A549 (cell line): ENCODE measurements at places on chromosomes 16 and 17. TPM values are rescaled to one million over a fixed set of nuclear protein-coding genes. Genes with fewer than 3 reads are reported as not detected.

- DNase-seq = no peak
Observed at GRCh38 chr17:78767806-78768205, 14.3 kb downstream of the CYTH1 start.

- no peak for DNase-seq
Observed at GRCh38 chr17:11909348-11909747, 87.9 kb downstream of the ZNF18 start.

GRCh38 chr17:65698381-65699061, 137.1 kb upstream of the AXIN2 start:
- no peak for DNase-seq

GRCh38 chr17:28427371-28427770, 21.4 kb upstream of the SLC46A1 start:
- no peak for DNase-seq

DNA sequence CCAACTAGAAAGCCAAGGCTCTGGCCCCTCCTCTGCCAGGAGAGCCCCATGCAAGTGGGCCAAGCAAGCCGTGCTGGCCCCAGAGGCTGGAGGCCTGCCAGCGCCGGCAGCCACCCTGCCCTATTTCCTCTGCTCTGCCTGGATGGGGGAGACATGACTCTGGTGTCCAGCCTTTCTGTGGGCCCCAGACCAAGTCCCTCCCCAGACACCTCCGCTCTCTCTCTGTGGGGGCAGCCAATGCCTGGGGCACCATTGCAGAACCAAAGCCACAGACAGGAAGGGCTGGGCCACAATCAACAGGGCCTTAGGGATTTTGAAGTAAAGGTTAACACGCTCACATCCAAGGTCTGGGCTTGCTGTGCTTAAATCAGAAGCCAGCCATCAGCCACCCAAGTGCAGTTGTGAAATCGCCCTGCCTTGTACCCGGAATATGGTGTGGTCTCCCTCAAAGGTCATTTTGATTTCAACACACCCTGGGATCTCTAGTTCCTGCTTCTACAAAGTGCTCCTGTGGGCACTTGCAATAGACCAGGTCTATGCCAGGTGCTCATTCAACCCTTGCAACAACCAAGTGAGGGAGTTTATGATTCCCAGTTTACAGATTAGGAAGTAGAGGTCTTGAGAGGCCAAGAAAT, 63.5 kb upstream of the TEX2 start:
- DNase-seq = peak; percentile 38

The PFAS gene
- polyA plus RNA-seq = 58.2 to 60.1 TPM (median 59.2 TPM) in 3 replicates

DNA sequence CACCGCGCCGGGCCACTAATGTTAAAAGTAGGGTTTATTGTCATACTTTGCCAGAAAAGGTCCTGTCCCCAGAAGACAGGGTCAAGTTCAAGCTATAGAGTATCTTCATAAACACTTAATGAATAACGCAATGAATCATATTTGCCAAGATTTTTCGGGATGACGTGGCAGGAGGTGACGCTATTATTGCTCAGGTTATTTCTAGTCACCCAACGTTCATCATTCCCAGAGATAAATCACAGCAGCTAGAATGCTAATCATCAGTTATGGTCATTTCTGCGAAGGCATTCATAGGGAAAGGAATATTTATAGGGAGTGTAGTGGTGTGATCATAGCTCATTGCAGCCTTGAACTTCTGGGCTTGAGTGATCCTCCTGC, 2.0 kb downstream of the TMC5 start:
- DNase-seq = peak; percentile 91

The CTRB2 gene
- not detected in 3 replicates for polyA plus RNA-seq

DNA sequence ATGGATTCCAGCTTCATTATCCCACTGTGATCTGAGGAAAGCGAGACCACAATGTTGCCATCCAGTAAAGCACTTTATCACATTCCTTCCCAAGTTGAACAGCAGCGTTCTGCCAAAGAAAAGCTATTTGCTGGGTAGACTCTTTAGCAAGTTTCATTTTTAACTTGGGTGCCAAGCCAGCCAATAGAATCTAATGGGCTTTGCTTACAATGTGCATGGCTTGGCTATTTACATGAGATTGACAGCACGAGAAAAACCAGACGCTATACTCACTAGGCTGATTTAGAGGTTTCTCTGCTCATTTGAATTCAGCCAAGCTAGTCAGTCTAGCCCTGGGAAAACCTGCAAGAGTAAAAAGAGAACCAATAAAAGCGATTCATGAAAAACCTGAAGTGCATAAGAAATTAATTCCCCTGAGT, 108.9 kb downstream of the CDH13 start:
- DNase-seq = no peak

The SEPTIN1 gene
- 0.58 to 0.73 TPM (median 0.65 TPM) in 3 replicates for polyA plus RNA-seq

DNA sequence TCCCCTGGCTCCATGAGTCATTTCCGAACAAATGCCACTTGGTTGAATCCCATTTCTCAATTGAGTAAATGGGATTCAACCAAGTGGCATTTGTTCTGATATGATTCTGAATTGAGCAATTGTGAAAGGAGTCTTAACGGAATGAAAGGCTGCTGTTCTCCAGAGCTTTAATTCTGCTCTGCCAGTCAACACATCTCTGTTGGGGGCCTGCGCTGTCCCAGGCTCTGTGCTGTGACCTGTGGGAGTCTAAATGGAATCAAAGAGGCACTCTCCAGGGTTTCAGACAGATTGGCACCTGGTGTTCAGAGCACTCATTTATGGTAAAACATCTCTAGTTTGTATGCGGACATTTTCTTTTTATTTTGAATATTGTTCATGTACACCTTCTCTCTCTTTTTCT, 126.2 kb downstream of the WSCD1 start:
- no peak for DNase-seq

DNA sequence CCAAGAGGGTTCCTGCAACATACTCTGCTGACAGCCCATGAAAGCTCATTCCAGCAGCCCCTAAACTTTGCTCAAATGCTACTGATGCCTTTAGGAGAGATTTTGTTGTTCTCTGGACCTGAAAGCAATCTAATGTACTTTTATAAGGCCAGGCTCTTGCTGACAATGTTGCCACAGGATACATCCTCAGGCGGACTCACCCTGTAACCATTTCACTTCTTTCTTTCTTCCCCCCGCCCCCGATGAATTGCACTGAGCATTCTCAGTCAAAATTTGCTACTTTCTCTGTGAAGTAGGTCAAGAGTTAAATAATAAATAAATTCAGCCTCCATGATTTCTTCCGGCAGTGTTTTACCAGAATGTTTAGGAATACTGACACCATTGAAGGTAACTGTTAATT, 1.5 kb downstream of the GAS7 start:
- DNase-seq = no peak

The AIPL1 gene
- polyA plus RNA-seq = not detected in 3 replicates

The TBC1D26 gene
- 0.07 to 0.18 TPM (median 0.08 TPM) in 3 replicates for polyA plus RNA-seq

DNA sequence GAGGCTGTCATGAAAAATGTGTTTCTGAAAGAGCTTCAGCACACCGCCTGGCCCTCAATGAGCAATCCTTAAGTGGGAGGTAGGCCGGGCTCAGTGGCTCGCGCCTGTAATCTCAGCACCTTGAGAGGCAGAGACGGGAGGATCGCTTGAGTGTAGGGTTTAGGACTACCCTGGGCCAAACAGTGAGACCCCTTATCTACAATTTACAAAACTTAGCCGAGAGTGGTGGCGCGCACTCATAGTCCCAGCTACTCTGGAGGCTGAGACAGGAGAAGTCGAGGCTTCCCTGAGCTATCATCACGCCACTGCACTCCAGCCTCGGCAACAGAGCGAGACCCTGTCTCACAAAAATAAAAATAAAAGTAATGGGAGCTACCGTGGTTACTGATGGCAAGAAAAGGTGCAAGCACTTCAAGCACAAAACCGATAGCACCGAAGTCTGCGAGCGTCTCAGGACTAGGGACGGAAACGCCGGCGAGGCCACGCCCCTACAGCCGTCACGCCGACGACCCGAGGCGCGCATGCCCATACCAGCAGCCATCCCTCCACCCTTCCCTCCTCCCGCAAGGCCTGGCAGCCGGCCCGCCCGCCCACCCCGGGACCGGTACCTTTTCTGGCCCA, 607 bp downstream of the THUMPD1 start:
- peak; percentile 89 for DNase-seq

GRCh38 chr17:76398523-76399174, 14.2 kb downstream of the SPHK1 start:
- DNase-seq = no peak

DNA sequence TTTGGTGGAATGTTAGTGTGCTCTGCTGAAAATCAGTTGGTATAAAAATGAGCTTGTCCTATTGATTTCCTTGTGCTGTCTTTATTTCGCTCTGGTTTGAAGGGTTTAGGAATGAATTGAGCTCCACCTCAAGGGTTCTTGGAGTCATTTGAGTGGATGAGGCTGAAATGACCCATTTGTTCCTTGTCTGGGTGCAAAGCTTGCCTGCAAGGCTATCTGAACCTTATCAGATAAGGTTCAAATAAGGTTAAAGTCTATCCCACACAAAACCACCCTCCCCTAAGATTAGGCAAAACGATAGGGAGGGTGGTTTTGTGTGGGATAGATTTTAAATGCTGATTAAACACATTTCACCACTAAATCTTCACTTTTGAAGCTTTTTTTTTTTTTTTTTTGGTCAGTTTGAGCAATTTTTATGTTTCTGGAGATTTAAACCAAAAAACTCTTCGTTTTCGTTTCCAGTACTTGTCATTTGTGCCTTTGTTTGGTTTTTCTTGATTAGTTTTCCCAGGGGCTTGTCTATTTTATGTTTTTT, 62.7 kb downstream of the ARHGAP44 start:
- DNase-seq = no peak

- no peak for DNase-seq
Observed at GRCh38 chr17:44921122-44921882, 6.0 kb upstream of the GFAP start.

- DNase-seq = no peak
Observed at GRCh38 chr16:13997526-13997925, 73.6 kb upstream of the MRTFB start.

DNA sequence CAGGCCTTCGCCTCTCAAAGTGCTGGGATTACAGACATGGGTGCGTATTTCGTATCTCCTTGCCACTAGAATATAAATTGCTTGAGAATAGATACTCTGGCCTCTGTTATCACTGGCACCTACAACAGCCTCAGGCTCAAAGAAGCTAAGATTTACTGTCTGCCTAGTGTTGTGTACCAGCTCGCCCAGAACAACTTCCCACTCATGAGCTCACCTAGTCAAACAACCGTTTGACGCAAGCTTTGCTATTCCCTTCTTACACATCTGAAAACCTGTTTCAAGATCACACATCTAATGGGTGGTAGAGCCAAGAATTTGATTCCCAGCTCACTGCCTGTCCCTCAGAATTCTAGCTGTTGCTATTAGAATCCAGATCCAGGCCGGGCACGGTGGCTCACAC, 24.4 kb downstream of the MIS12 start:
- DNase-seq = no peak

The ABCA8 gene
- polyA plus RNA-seq = 0.26 to 0.61 TPM (median 0.33 TPM) in 3 replicates

GRCh38 chr16:78639775-78640174, 540.3 kb downstream of the WWOX start:
- no peak for DNase-seq

- no peak for DNase-seq
Observed at GRCh38 chr17:69516911-69517310, 102.4 kb downstream of the MAP2K6 start.

DNA sequence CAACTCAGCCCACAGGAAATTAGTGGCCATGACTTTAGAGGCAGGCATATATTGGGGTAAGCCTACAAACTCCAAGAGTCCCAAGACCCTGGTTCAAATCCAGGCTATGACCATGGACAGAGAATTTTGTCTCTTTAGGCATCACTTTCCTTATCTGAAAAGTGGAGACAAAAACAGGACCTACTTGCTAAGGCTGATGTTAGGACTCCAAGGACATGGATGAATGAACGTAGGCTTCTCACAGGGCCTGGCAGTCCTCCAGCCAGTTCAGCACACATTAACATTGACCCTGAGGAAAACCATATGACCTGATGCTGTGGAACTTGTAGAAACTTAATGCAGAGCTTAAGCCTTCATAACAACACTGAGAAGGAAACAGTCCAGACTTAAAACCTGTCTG, 1.4 kb downstream of the FKBP10 start:
- DNase-seq = no peak

DNA sequence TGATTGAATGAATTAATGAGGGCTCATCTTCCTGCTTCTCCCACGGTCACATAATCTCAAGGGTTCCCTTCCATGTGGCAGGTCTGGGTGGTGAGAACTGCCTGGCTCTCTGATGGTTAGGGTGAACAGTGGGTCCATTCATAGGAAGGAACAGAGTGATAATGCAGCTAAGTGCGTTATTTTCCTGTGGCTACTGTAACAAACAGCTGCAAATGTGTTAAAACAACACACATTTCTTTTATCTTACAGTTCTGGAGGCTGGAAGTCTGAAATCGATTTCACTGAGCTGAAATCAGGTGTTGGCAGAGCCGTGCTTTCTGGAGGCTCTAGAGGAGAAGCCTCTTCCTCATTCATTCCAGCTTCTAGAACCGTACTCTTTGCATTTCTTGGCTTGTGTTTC, 95.3 kb downstream of the BMERB1 start:
- DNase-seq = no peak

DNA sequence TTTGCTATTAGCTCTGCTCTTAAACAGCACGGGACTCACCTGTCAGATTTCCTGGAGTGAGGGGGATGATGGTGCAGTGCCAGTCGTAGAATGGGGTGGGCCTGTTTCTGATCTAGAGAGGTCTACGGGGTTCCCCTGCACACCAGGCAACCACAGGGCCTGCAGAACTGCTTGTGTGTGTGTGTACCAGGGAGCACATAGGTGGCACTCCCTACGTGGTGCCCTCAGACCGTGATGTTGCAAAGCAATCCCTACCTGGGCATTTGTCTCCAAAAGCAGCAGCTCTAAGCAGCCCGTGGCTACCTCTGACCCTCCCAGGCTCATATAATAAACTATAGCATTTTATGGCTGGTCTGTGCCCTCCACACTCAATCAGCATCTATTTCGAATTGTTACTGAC, 38.5 kb downstream of the MPRIP start:
- no peak for DNase-seq

The WIPI1 gene
- 6.9 to 11.6 TPM (median 9.5 TPM) in 3 replicates for polyA plus RNA-seq

DNA sequence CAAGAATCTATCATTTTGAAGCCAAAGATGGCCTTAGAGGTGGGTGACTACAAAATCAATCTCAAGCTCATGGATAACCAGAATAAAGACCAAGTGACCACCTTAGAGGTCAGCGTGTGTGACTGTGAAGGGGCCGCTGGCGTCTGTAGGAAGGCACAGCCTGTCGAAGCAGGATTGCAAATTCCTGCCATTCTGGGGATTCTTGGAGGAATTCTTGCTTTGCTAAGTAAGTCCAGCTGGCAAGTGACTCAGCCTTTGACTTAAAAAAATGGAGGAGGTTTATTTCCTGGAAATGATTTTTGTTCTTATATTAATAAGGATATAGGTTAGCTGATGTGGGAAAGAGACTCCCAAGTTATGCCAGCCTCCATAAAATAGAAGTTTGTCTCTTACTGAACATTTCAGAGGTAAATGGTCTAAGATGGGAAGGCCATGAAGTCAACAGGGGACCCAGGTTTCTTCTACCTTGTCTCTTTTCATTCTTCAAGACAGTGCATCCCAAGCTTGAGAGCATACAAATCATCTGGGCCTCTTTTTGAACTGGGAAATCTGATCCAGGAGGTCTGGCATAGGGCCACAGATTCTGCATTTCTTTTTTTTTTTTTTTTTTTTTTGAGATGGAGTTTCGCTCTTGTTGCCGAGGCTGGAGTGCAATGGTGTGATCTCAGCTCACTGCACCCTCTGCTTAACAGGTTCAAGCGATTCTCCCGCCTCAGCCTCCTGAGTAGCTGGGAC, 19.8 kb upstream of the TANGO6 start:
- no peak for DNase-seq

GRCh38 chr16:3951861-3952736, 71.6 kb upstream of the CREBBP start:
- no peak for DNase-seq

GRCh38 chr17:22193113-22193512, 500.8 kb downstream of the KCNJ18 start:
- DNase-seq = no peak
